ENCODE measurements at places on chromosomes 6 and 20.

- no peaks in the 10 kb centered on the region for H3K36me3 ChIP-seq
- no peak overlapping the region for H3K27ac ChIP-seq
- H3K4me3 ChIP-seq = no peak overlapping the region
- DNase-seq = no peak
Measured at GRCh38 chr20:60192326-60192725, 234.1 kb downstream of the CDH26 start.

- no peak overlapping the region for H3K27ac ChIP-seq
- no peaks in the 10 kb centered on the region for H3K36me3 ChIP-seq
- no peak for DNase-seq
- no peaks in the 10 kb centered on the region for H3K4me1 ChIP-seq
- no peak overlapping the region for H3K4me3 ChIP-seq
Measured at GRCh38 chr6:20696676-20697075, 162.4 kb downstream of the CDKAL1 start.

DNA sequence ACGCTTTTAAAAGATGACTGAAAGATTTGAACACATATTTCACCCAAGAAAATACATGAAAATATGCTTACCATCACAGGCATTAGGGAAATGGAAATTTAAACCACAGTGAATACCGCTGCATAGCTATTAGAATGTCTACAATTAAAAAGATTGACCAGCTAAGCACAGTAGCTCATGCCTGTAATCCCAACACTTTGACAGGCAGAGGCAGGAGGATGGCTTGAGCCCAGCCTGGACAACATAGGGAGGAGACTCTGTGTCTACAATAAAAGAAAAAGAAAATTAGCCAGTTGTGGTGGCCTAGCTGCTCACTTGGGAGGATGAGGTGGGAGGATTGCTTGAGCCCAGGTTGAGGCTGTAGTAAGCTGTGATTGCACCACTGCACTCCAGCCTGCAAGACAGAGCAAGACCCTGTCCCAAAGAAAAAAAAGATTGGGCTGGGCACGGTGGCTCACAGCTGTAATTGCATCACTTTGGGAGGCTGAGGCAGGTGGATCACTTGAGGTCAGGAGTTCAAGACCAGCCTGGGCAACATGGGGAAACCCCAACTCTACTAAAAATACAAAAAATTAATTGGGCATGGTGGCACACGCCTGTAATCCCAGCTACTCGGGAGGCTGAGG lies 163.7 kb upstream of the AKAP12 start:
- no peak for DNase-seq
- H3K36me3 ChIP-seq = no peaks in the 10 kb centered on the region
- no peaks in the 10 kb centered on the region for H3K27me3 ChIP-seq
- H3K27ac ChIP-seq = no peak overlapping the region
- no peaks in the 10 kb centered on the region for H3K4me1 ChIP-seq
- no peak overlapping the region for H3K4me3 ChIP-seq

GRCh38 chr6:14796974-14797762 lies 448.7 kb upstream of the JARID2 start:
- DNase-seq = no peak
- H3K27ac ChIP-seq = no peak overlapping the region
- no peaks in the 10 kb centered on the region for H3K4me1 ChIP-seq

GRCh38 chr6:167573461-167574215 lies 248.8 kb downstream of the TTLL2 start:
- H3K4me3 ChIP-seq = no peak overlapping the region
- H3K27ac ChIP-seq = no peak overlapping the region
- no peaks in the 10 kb centered on the region for H3K36me3 ChIP-seq
- no peaks in the 10 kb centered on the region for H3K4me1 ChIP-seq
- no peaks in the 10 kb centered on the region for H3K27me3 ChIP-seq

DNA sequence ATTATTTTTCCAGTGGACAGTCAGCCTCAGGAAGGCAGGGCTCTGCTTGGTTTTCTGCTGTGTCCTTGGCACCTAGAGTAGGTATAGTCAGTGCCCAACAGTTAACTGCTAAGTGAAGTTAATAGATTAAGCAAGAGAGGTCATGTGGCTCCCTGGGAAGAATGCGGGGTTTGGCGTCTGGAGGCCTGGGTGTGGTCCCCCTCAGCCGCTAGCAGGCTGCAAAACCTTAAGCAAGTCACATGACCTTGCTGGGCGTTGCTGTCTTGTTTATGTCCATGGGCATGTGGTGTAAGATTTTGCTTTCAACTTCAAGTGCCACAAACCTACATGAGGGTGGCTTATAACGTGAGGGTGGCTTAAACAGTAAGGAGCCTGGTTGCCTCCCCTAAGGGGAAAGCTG lies 75.5 kb upstream of the SCP2D1 start:
- no peak overlapping the region for H3K4me3 ChIP-seq
- no peak for DNase-seq
- no peaks in the 10 kb centered on the region for H3K4me1 ChIP-seq
- no peaks in the 10 kb centered on the region for H3K36me3 ChIP-seq
- H3K27ac ChIP-seq = peak overlapping the region; percentile 46

- H3K4me3 ChIP-seq = no peak overlapping the region
- no peak for DNase-seq
- peaks cover 5% of the 10 kb centered on the region for H3K4me1 ChIP-seq
- H3K27ac ChIP-seq = no peak overlapping the region
- H3K27me3 ChIP-seq = no peaks in the 10 kb centered on the region
Measured at GRCh38 chr6:41564448-41565142, 18.4 kb downstream of the FOXP4 start.

- H3K4me3 ChIP-seq = no peak overlapping the region
- no peaks in the 10 kb centered on the region for H3K27me3 ChIP-seq
- H3K4me1 ChIP-seq = peaks cover 31% of the 10 kb centered on the region
Measured at GRCh38 chr6:15444081-15444731, 198.3 kb downstream of the JARID2 start.

All from T-cell (primary cell).